Stimulated activated CD8-positive, alpha-beta memory T cell treated with anti-CD3 and anti-CD28 coated beads, Interleukin-4, amount 100 ng/mL, for 48 hours (primary cell): ENCODE measurements at places on chromosomes 2 and 18.

DNA sequence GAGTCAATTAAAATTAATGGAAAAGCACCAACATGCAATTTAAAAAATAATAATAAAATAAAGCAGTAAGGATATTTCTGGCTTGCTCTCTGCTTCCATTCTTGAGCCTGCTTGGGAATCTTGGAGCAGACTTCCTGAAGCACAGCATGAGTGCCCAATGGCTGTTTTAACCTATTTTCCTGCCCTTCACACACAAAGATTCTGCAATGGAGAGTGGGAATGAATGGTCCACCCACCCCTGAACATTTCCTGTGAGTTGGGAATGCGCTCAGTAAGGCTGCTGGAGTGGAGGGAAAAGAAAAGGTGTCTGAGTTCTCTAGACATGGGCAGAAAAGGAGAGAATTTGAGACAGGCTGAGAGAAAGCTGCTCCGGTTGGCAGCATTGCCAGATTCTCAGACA is 140.6 kb downstream of the BCL2 start:
- DNase-seq = no peak

GRCh38 chr2:148739454-148740105 is 95.0 kb downstream of the EPC2 start:
- DNase-seq = no peak

- no peak for DNase-seq
These were observed 9.5 kb downstream of the PLB1 start for GRCh38 chr2:28505361-28505760.

- no peak for DNase-seq
These were observed 7.8 kb downstream of the SULT1C4 start for GRCh38 chr2:108385411-108386071.

- DNase-seq = no peak
These were observed 448.7 kb upstream of the NETO1 start for GRCh38 chr18:73316513-73316912.

DNA sequence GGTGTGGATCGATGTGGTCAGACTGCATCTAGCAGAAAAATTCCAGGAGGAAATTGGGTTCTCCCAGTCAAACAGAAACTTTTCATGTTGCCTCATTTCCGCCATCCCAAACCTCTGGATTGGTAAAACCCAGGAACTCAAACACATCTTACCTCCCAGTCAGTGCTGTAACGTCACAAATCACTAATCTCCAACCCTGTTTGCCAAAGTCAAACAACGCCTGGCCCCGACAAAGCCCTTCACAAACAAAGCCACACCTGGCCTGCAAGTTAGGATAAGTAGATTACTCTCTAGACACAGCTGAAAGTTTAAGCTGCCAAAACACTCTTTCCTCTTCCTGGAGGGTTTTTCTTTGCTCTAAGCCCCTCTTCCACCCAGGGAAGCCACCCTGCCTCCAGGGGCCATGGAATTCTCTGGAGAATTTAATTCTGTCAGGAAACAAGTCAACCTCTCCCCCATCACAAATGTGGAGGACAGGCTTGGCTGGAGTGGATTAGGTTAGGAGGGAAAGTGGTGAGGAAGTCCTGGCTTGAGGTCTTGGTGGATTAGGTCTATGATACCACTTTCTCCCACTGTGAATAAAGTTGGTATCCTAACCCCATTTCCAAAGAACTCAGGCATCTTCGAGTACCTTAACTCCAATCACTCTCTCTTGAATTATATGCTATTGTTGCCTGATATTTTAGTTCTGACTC is 86.7 kb downstream of the LYPD6B start:
- no peak for DNase-seq

- no peak for DNase-seq
These were observed 267.6 kb upstream of the RAB12 start for GRCh38 chr18:8341481-8342230.

DNA sequence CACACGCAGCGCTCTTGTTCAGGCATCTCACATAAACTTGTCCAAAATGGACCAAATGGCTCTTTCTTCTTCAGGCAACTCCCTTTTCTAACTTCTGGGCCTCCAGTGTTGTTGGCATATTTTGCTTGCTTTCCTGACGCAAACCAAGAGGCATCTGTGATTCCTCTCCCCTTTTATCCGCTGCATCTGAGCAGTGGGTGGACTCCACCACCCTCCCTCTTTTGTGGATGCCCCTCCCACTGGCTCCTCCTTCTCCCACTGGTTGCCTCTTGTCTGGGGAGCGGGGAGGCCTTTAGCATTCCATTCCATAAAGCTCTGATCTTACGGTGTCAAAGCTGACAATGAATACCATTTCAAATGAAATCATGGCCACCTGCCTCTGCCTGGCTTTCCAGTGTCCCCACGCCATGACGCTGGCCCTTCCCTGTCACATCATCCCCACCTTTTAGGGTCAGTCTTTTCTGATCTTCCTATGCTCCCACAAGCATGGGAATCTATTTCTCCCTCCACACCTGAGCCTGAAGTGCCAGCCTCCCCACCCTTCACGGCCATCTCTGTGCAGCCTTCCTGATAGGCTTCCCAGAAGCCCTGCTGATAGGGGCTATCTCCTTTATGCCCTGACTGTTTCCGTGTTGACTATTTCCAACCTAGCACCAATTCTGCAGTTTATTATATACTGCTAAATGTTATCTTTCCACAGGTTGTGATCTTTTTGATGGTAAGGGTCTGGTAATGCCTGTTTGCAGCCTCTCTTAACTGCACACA is 51.5 kb downstream of the RPL37A start:
- DNase-seq = no peak

- no peak for DNase-seq
These were observed 64.9 kb downstream of the NCKAP5 start for GRCh38 chr2:133503323-133503722.

DNA sequence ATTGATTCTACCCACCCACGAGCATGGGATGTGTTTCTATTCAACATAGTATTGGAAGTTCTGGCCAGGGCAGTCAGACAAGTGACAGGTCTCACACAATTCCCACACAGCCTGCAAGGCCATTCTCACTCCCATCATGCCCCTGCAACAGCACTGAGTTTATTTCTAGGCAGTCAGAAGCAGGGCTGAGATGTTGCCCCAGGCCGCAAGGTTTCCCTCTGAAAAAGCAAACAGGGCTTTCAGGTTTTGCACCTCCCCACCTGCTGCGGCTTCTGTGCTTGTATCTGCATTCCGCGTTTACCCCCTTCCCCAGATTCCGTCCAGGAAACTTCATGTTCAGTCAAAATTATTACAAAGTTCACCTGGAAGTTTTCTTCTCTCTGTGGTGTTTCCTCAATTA is 9.4 kb upstream of the TACR1 start:
- DNase-seq = no peak

DNA sequence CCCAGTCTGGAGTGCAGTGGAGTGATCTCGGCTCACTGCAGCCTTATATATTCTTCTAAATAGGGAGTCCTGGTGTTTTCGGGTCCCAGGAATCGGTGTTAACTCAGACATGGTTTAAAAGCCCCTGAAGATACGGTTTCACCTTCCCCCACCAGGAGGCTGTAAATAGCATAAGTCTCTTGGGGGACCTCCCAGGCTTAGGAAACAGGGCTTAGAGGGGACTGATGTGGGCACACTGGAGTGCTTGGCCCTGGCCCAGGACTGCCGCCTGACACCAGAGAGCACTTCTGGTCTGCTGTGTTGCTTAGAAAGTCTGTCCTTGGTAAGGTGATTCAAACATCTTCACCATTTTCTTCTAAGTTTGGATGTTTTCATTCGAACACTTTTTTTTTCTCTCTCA is 39.7 kb upstream of the MAP4K4 start:
- no peak for DNase-seq

- DNase-seq = no peak
These were observed 12.5 kb downstream of the FBXO11 start for GRCh38 chr2:47893771-47894170.

DNA sequence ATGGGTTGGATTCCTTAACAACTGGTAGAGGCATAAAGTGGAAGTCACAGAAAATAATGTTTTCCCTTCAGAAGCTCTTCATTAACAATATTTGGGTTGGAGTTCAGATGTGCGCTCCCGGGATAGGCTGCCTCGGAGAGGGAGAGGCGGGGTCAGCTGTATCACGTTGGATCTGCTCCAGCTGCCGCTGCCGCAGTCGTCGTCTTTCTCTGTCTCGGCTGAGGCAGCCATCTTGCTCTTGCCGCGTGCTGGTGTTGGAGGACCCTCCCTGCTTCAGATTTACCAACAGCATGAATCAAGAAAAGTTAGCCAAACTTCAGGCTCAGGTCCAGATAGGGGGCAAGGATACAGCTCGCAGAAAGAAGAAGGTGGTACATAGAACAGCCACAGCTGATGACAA is 35.1 kb downstream of the TANC1 start:
- no peak for DNase-seq

DNA sequence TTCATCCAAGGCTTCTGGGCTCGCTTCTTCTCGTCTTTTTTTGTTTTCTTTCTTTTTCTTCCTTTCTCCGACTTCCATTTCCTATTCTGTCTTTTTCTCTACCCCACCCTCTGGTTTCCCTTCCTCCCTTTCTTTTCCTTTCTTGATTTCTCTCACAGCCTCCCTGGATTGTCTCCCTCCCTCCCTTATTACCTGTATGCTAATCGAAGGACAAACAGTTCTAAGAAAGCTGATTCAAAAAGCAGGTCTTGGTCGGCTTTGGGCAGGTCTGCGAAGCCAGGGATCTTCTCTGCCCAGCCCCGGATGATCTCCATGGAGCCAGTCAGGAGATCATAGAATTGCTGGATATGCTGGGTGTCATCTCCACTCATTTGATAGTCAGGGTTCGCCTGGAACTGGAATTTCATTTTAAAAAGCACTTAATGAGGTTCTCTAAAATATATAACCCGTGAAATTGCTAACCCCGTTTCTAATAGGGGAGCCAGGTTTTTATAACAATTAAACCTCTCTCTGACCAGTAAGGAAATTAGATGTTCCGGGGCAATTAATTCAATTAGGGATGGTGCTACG is 5.9 kb downstream of the NR4A2 start:
- DNase-seq = no peak

GRCh38 chr18:72846736-72847533 is 20.9 kb downstream of the NETO1 start:
- DNase-seq = no peak

DNA sequence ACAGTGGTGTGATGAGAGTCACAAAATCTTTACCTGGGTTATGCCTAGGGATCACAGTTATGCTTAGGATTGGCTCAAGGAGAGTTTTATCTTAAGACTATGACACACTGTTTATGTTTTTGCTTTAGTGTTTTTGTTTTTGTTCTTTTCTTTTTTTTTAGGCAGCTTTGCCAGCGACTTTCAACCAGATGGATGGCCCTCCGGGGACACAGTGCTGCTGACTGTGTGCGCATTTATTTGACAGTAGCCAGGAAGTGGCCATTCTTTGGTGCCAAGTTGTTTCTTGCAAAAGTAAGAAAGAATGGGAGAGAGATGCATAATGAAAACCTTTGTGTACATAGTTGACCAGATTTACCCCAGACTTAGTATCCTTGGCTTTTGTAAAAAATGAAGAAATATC is 15.1 kb upstream of the DYNC2LI1 start:
- DNase-seq = no peak

DNA sequence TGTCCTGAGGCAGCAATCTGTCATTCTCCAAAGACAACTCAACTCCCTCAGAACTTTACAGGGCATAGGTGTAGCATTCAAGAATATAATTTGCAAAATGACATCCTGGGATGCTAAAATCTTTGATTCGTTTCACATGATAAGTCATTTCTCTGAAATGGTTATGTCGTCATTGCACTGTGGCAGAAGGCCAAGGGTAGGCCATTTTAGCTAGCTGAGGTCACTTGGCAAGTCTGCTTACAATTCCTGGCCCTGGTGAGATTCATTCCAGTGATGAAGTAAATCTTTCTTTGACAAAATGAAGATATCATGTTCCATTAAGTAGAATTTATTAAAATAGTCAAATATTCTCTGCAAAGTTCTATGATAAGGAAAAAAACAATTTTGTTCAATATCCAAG is 1410.3 kb upstream of the LRRTM1 start:
- DNase-seq = no peak

- no peak for DNase-seq
These were observed 500.9 kb upstream of the DSEL start for GRCh38 chr18:68017385-68017784.

- DNase-seq = no peak
These were observed 20.2 kb downstream of the CLK1 start for GRCh38 chr2:200843993-200844948.

DNA sequence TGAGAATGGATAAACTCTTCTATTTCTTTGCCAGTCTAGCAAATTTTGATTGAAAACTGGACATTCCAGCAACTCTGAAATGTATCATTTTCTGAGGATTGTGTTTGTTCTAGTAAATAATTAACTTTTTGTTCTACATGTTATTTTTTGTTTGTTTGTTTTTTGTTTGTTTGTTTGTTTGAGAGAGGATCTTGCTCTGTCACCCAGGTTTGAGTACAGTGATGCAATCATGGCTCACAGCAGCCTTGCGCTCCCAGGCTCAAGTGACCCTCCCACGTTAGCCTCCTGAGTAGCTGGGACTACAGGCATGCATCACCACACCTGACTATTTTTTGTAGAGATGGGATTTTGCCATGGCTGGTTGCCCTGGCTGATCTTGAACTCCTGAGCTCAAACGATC is 65.2 kb upstream of the BARD1 start:
- DNase-seq = no peak

DNA sequence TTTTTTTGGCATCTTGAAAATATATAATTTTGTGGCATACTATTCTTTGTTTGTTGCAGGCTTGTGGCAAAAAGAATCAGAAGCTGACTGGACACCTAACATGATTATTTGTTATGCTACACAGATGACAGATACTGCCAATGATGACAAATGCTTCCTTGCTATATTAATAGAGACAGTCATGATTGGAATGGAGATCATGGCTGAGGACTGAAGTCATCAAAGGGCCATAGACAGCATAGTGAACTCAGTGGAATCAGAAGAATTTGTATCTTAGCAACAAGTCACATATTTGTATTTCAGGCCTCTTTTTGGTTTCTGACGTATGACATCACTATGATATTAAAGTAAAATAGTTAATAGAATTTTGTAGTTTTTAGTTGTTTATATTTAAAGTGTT is 1003.8 kb upstream of the DDX18 start:
- DNase-seq = no peak

- DNase-seq = no peak
These were observed 409.9 kb downstream of the CPS1 start for GRCh38 chr2:210966330-210966729.

DNA sequence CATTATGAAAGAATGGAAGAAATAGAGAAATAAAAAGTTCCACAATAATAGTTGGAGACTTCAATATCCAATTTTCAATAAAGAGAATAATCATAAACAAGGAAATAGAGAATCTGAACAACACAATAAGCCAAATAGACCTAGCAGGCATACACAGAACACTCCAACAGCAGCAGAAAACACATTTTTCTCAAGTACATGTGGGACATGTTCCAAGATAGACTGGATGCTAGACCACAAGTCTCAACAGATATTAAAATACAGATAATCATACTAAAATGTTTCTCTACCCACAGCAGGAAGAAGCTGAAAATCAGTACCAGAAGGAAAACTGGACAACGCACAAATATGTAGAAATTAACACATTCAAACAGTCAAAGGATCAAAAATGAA is 113.9 kb downstream of the USP34 start:
- no peak for DNase-seq

GRCh38 chr2:37686792-37687526 is 15.5 kb upstream of the CDC42EP3 start:
- no peak for DNase-seq

GRCh38 chr18:56598422-56598821 is 40.0 kb downstream of the TXNL1 start:
- no peak for DNase-seq

GRCh38 chr2:224428787-224429440 is 27.0 kb upstream of the FAM124B start:
- no peak for DNase-seq

- DNase-seq = no peak
These were observed 249.4 kb downstream of the EPHA4 start for GRCh38 chr2:221322741-221323140.

GRCh38 chr2:186591506-186591890 is 1.6 kb downstream of the ITGAV start:
- no peak for DNase-seq
